ENCODE measurements at places on chromosomes 6 and 20.

DNA sequence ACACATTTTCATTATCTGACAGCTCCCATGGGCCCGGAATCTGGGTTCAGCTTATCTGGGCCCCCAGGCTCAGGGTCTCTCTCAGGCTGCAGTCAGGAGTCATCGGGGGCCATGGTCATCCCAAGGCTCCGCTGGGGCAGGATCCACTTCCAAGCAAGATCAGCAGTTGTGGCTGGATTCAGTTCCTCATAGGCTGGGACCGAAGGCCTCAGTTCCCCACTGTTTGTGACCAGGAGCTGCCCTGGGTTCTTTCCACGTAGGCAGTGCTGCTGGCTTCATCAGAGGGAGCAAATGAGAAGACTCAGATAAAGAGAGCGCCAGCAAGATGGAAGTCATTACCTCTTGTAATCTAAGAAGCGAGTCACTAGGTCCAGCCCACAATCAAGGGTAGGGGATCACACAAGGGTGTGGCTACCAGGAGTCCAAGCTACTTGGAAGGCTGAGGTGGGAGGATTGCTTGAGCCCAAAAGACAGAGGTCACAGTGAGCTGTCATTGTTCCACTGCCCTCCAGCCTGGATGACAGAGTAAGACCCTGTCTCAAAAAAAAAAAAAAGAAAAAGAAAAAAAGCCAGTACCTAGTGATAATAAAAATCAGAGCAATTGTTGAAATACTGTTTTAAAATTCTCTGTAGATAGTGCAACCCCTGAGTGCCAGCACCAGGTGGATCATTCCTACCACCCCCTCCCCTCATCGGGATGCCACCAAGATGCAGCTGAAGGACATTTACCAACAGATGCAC lies 162.7 kb downstream of the NFATC2 start:
- no peak for DNase-seq

DNA sequence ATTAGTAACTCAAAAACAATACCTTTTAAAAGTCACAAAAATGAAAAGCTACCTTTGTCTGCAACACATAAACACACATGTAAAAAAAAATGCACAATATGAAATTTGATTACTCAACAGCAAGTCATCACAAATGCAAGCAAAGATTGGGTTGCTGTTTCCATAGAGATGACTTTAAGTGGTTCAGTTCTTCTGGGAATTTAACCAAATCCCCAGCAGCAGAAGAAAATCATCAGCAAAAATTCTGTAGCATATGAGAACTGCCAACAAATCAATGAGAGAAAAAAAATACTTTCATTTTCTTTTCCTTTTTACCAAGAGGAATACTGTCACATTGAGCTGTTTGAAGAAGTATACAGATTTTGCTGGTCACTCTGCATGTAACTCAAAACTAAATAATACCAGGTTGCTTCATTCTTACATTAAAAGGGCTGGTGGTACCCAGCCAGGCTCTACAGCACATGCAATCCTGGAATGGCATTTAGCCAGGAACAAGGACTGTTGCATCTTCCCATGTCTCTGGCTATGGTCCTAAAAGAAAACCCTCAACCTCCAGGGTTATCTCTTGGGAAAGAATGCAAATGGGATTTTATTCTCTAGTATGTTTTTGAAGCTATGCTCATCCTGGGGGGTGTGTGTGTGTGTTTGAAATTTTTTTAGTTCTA lies 158.3 kb downstream of the OPRM1 start:
- DNase-seq: no peak

GRCh38 chr20:25549843-25550477 lies 35.4 kb downstream of the NINL start:
- no peak for DNase-seq

- no peak for DNase-seq
Measured at GRCh38 chr20:48880981-48881657, 40.4 kb upstream of the ARFGEF2 start.

DNA sequence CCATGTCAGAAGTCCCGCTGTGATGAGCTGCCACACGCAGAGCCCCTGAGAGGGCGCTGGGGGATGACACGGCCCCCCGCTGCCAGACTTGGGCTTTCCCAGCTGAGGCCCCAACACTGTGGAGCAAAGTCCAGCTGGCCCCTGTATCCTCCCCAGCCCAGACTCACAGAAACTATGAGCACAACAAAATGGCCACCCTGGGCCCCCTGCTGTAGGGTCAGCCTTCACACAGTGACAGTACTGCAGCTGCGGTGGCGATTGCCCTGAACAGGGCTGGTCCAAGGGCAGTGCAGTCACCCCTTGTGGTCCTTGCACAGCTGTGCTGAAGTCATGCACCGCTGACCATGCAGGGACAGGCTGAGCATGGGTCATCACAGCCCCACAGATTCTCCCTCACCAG lies 78.2 kb upstream of the CST7 start:
- no peak for DNase-seq

DNA sequence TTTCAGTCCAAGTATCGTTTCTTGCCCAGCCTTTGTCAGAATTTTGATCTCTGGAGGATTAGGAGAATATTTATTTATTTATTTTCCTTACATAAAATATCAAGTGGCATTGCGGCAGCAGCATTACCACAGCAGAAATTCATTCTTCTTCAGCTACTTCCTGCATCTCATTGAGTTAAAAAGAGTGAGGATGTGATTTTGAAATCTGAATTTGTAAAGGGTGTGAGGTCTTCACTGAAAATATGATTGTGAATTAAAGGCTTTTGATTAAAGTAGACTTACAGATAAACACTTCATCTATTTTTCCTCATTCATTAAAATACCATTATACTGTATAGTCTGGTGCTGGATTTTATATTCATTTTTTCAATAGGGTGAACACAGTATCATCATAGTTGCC lies 328.4 kb downstream of the PRL start:
- no peak for DNase-seq

- DNase-seq: no peak
Measured at GRCh38 chr6:35058865-35059522, 82.1 kb downstream of the TCP11 start.

DNA sequence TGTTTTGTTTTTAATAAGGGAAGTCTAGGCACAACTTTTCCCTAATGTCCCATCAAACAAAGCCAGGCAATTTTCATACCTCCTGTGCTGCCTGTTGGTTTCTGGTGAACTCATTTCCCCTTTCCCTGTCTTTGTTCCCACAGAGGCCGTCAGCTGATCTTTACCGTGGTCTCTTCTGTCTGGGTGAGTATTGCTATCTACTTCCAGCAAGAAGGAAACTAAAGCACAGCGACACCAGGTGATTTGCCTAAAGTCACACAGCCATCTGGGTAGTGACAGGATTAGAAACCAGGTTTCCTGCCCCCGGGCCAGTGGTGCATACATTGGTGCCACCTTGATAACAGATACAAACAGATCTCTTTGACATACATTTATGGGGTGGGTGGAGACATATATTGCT lies 59.6 kb downstream of the RAB44 start:
- DNase-seq: no peak

- DNase-seq: no peak
Measured at GRCh38 chr6:12132351-12133222, 120.5 kb downstream of the HIVEP1 start.

DNA sequence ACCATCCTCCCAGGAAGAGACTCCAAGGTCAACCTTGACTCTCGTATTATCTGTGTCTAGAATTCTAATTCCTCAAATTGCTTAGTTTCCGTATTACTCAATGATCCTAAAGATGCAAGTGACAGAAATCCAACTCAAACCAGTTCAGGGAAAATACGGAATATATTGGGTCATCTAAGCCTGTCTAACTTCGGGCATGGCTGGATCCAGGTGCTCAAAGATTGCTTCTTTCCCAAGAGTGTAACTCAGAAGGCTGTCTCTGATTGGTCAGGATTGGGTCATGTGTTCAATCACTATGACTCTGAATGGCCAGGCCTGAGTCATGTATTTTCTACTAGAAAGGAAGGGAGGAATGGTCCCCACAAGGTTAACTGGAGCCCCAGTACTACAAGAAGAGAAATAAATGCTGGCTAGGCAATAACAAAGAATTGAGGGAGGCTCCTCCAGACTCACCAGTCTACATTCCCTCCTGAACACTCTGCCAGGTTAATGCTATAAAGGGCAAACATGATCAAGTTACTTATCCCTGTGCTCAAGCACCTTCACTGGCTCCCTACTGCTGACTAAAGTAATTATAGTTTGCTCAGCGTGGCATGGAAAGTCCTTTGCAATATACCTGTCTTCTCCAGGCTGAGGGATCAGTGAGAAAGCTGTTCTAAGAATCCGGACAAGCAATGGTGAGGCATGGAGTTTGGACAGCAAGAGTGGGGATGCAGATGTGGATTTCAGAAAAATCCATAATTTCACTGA lies 15.4 kb upstream of the PREX1 start:
- DNase-seq: no peak

All from left hindlimb (tissue), 1 donor.